CD4-positive, alpha-beta T cell treated with Interleukin-15 for 4 hours (primary cell): ENCODE measurements at places on chromosomes 4 and X.

- no peak for DNase-seq
These were observed 16.6 kb downstream of the DKC1 start for GRCh38 chrX:154779261-154779660.

DNA sequence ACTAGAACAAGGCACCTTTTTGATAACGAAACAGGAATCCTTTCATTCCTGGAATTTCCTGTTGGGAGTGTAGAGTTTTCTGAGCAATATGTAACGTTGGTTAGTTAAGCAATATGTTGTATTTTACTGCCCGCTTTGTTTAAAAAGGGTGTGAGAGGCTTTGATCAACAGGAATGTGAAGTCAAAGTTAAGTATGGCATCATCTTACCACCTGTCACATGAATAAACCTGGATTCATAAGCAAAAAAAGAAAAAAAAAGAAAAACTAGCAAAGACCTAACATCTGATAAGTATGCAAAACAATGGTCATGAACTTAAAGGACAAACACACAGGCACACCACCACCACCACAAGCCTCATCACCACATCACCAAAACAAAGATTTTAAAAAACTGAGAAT, 7.1 kb upstream of the CXCL5 start:
- no peak for DNase-seq

DNA sequence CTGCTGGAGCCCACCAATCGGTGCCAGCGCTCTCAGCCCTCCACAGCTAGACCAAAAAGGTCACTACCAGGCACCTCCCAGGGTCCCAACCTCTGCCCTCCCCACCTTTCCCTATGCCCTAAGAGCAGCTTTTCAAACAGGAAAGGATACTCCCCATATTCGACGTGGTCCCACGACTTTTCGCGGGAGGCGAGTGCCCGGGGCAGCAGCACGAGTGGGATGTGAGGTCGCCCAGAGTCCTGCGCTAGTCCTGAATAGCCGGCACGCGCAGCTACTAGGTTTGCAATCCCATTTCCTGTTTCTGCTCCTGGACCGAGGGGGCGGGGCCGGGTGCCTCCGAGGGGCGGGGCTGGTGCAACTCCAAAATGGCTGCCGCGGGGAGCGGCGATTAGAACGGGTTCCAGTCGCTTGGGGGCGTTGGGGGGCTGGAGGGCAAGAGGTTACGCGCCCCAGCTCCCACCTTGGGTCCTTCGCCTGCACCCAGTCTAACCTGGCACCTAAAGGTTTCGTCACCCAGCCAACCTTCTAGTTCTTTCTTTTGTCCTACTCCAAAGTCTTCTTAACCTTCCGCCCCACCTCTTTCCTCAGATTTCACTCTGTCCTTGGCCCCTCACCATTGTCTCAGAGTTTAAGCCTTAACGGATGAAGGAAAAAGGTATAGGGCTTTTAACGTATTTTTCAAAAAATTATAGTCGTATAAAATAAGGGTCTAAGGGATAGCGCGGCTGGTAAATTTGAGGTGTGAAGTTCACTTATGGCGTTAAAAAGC, 85.0 kb upstream of the TENT5D start:
- no peak for DNase-seq

DNA sequence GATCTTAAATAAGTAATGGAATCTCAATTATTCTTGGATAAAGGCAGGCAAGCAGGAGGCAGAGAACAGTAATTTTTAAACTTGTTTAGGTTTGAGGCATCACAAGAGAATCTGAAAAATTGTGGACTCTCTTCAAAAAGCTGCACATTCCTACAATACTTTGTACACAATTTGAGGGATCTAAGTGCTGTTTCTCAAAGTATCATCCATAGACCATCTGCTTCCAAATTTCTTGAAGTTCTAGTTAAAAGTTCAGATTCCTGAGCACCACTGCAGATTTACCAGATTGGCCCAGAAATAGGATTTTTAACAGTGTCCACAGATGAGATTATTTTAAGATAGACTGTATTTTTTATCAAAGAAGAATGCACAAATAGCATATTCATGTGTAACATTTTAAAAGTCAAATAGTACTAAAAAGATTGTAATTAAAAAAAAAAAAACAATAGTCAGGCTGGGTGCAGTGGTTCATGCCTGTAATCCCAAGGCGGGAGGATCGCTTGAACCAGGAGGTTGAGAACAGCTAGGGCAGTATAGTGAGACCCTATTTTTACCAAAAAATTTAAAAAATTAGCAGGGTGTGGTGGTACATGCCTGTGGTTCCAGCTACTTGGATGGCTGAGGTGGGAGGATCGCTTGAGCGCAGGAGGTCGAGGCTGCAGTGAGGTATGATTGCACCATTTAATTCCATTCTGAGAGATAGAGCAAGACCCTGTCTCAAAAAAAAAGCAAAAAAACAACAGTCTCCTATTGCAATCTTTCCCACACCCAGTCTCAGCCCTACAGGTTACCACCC, 14.2 kb upstream of the FNIP2 start:
- DNase-seq = no peak

DNA sequence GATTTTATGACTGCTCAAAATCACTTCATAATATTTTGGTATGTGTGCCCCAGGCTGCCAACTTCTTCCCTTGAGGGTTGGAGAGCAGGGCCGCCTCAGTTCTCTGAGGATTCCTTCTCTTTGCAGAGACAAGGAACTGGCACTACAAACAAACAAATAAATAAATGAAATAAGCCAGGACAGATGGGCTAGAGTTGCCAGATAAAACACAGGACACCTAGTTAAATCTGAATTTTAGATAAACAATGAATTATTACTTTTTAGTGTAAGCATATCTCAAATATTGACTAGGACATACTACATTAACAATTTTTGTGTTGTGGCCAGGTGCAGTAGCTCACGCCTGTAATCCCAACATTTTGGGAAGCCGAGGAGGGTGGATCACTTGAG, 122.5 kb downstream of the FHDC1 start:
- DNase-seq = no peak

GRCh38 chr4:178339769-178340168, 897.5 kb upstream of the AGA start:
- DNase-seq = no peak

- no peak for DNase-seq
These were observed 66.5 kb downstream of the EFNB1 start for GRCh38 chrX:68895341-68895755.

DNA sequence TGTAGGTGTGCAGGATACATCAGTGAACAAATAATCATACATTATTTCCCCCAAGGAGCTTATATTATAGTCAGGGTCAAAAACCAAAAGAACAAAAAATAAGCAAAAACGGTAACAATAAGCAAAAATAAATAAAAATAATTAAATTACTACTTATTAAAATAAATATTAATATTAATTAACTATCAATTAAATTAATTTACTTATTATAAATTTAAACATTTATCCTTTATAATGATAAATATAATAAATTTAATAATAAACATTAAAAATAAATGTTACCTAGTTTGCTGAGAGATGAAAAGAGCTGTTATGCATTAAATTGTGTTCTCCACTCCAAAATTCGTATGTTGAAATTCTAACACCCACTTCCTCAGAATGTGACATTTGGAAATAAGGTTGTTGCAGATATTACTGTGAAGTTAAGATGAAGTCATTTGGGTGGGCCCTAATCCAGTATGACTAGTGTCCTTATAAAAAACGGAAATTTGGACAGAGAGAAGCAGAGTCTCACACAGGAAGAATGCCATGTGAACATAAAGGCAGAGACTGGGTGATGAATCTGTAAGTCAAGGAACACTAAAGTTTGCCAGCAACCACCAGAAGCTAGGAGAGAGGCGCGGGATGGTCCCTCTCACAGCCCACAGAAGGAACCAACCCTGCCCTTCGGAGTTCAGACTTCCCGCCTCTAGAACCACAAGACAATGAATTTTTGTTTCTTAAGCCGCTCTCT, 67.2 kb upstream of the IBSP start:
- no peak for DNase-seq

DNA sequence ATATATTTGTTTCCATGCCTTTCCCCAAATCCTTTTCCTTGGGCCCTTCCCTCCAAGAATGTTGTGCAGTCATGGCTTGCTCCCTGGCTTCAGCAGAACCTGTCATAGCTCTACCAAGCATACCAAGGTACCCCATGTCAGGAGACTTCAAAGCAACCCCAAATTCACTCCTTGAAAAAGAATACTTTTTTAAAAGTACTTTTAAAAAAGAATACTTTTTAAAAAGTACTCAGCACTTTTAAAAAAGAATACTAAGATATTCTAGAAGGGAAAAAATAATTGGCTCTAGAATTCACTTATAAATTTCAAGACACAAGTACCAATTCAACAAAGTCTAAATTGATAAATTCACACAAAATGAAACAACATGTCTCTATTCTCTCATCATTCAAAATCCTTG, 76.0 kb downstream of the NR3C2 start:
- DNase-seq = no peak

DNA sequence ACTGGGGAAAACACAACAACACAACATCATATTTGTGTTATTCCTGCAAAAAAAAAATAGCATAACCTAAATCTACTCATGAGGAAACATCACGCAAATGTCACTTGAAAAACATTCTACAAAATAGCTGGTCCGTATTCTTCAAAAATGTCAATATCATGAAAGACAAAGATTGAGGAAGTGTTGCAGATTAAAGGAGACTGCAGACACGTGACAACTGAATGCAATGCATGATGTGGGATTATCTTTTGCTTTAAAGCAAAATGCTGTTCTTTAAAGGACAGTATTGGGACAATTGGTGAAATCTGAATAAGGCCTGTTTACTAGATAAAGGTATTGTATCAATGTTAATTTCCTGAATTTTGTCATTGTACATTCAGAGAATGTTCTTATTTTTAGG, 157.7 kb downstream of the SMIM20 start:
- no peak for DNase-seq

DNA sequence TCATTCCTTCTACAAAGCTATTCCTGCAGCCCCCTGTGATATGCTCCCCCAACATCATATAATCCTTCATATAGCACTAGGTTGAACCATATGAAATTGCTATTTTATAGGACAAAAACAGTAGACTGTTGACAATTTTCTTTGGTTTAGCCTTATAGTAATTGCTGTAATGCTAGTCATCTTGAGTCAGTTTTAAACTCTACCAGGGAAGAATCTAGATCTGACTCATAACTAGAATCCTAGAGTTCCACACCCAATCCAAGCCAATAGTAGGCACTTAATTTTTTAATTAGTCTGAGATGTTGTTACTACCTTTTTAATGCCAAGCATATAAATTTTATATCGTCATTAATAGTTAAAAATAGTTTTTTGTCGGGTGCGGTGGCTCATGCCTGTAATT, 136.8 kb downstream of the CHRNA9 start:
- DNase-seq = no peak

DNA sequence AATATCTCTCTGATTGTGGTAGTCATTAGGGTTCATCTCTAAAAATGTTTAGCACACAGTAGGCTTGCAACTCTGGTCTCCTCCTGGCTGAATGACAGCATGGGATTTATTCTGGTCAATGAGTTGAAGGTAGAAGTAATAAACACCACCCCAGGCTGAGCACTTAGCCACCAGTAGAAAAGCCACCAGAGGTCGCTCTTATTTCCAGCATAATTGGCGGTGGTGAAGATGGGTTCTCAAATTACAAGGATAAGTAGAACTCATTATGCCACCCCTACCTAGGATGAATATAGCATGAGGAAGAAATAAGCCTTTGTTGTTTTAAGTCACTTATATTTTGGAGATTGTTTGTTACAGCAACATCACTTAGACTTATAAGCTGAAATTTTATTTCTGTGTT, 302.7 kb downstream of the GPM6A start:
- no peak for DNase-seq

- no peak for DNase-seq
These were observed 481.6 kb downstream of the PABPC4L start for GRCh38 chr4:133720001-133720400.

- DNase-seq = no peak
These were observed 351.0 kb upstream of the SPANXN1 start for GRCh38 chrX:144896323-144896722.

- peak; percentile 10 for DNase-seq
These were observed 6.8 kb upstream of the ANOS1 start for GRCh38 chrX:8738588-8739189.

DNA sequence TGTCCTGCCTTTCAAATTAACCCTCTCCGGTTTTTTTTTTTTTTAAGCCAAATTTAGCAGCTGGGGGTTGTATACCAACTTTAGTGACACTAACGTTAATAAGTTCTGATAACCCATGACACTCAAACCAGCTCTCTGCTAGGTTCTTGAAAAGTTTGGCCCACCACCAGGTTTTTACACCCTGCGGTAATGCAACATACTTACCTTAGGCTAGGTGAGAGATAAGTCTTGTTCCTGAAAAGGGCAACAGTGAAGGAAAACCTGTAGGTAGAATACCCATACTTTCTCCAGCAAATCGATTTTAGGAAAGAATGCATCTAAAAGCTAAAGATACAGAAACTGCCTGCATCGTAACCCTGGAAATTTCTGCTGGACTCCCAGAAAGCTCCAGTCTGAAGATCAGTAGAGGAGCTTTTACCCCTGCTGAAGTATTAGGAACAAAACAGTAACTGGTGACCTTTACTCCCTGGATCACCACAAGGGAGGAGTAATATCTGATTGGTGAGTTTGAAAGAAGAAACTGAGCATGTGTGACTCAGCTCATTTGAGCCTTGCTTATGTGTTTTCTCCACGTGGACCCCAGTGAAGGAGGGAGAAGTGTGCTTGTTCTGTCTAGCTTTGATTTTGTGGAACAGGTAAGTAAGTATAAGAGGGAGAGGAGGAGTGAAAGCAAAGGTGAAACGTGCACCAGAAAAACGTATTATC, 34.4 kb upstream of the COX18 start:
- DNase-seq = no peak

DNA sequence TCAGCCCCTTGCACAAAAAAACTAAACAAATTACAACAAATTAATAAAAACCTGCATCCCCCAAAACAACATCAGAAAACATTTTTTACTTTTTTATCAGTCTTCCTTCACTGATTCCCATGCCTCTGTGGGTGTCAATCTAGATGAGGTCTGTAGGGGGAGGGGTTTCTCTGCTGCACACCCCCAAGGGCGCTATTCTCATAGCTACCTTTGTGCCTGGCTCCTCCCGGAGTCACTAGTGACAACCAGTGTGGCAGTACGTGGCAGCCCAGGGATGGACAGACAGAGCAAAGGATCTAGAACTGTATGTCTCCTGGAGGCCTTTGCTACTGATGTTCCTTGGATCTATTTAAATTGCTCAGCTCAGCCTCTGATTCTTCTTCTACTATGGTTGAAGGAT, 228.1 kb upstream of the ANXA3 start:
- DNase-seq = no peak

GRCh38 chr4:47968847-47969246, 47.6 kb downstream of the CNGA1 start:
- no peak for DNase-seq

GRCh38 chr4:73674451-73674919, 54.2 kb upstream of the RASSF6 start:
- DNase-seq = no peak

- DNase-seq = no peak
These were observed 41.9 kb downstream of the ARHGEF38 start for GRCh38 chr4:105594099-105595010.

GRCh38 chr4:27759611-27760575, 899.3 kb downstream of the STIM2 start:
- DNase-seq = no peak
